Umbilical cord (tissue), 2 donors: ENCODE measurements at places on chromosomes 13 and 19. TPM values are rescaled to one million over a fixed set of nuclear protein-coding genes. Genes with fewer than 3 reads are reported as not detected.

- DNase-seq, result no peak
Observed at GRCh38 chr13:25570185-25570584, 198.4 kb downstream of the ATP8A2 start.

Gene KLC3
- total RNA-seq, result 4.3 TPM

Gene CGB8
- total RNA-seq, result not detected

- no peak for DNase-seq
Observed at GRCh38 chr13:32079587-32079986, 48.0 kb downstream of the FRY start.

DNA sequence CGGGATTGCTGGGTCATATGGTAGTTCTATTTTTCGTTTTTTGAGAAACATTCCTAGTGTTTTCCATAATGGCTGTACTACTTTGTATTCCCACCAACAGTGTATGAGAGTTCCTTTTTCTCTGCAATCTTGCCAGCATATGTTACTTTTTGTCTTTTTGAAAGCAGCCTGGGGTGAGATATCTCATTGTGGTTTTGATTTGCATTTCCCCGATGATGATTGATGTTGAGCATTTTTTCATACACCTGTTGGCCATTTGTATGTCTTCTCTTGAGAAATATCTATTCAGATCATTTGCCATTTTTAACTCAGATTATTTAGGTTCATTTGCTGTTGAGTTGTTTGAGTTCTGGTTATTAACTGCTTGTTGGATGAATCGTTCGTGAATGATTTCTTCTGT, 18.5 kb upstream of the ATP12A start:
- no peak for DNase-seq

GRCh38 chr19:33252971-33253370, 27.3 kb upstream of the SLC7A10 start:
- DNase-seq, result no peak

DNA sequence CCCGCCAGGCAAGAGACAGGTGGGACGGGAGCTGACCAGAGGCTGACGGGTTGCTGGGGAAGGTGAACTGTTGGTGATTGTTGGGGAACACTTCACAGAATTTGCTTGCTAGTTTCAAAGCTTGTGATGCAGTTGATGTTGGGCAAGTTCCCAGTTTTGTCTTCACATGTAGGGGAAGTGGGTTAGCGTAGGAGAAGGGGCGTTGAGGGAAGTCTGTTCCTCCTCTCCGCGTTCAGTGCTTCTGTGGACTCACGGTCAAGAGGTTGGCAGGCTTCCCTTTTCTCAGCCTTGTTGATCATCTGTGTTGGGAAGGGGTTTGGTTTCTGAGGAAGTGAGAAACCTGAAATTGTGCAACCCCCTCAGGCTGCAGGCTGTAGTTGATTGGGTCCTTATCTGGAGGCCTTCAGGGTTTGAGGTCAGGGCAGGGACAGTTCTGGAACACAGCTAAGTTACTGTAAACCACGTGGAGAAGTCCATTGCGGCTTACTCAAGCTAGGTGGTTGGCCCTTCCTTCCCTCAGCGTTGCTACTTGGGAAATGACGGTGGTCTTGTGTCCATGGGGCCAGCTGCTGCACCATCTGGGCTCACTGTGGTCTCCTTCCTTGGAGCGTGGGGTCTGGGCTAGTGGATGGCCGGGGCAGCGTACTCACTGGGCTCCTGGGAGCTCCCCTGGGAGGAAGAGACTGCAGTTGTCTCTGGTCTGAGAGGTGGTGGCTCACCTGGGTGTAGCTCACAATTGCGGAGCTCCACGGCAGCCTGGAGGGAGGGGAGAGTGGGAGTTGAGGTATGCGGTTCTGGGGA, 7.5 kb downstream of the RPS9 start:
- peak; percentile 82 for DNase-seq

DNA sequence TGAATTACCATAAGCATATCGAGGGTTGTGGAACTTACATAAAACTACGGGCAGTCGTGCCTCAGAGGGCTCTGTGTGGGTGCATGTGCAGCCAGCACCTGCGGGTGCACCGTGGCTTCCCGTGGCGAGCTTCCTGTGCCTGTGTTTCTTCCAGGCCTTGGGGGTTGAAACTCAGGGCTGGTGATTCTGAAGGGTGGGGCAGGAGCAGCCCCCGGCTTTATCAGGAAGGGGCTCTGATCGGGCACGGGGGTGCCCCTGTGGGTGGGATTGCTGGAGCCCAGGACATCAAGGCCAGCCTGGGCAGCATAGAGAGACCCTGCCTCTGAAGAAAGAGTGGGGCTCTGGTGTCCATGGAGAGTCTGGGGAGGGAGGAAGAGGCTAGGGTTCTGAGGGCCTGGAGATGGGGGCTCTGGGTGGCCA, 11.1 kb downstream of the ATP4B start:
- no peak for DNase-seq

DNA sequence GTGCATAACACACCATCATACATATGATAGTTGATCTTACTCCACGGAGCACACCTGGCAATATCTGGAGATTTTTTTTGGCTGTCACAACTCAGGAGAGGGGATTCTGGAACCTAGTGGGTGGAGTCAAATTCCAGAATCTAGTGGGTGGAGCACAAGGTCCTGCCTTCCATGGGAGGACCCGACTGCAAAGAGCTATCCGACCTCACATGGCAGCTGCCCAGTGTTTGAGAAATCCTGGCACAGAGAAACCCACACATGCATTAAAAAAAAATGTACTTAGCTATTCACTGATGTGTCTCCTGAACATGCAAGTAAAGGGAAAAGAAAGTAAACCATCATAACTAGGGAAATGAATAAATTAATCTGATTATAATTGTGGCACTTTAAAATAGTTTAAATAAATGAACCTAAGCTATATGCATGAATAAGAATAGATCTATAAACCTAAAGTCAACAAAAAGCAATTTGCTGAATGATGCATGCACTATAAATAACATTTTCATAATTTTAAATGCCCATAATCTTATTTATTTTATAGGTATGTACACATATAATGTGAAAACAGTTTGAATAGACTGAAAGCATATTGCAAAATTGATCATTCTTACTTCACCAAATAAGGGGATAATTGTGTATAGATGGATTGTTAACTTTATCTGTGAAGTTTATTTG, 300.3 kb downstream of the MYO16 start:
- no peak for DNase-seq

GRCh38 chr13:52451135-52451804, 836 bp upstream of the VPS36 start:
- DNase-seq, result no peak

GRCh38 chr13:47835470-47836228, 165.4 kb downstream of the SUCLA2 start:
- no peak for DNase-seq
